ENCODE measurements at places on chromosomes 2 and 18.

DNA sequence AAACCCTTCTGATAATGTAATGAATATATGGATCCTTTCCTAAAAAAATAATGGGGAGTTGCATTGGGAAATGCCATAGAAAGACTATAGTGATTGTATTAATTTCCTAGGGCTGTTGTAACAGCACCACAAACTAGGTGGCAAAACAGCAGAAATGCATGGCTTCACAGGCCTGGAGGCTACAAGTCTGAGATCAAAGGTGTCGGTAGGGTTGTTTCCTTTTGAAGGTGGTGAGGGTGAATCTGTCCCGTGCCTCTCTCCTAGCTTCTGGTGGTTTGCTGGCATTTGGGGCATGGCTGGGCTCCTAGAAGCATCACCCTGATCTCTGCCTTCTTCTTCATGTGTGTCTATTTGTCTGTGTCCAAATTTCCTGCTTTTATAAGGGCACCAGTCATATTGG is 149.7 kb downstream of the INHBB start:
- no peak for DNase-seq

- DNase-seq, result no peak
Measured at GRCh38 chr2:3680548-3681345, 22.6 kb upstream of the DCDC2C start.

GRCh38 chr2:30248791-30249190 is 17.5 kb downstream of the LBH start:
- DNase-seq, result no peak

GRCh38 chr2:109188496-109188890 is 59.5 kb downstream of the SH3RF3 start:
- DNase-seq, result no peak

GRCh38 chr2:26178746-26179436 is 6.0 kb downstream of the GAREM2 start:
- no peak for DNase-seq

- no peak for DNase-seq
Measured at GRCh38 chr18:71223486-71223885, 934.6 kb downstream of the SOCS6 start.

- DNase-seq, result no peak
Measured at GRCh38 chr2:149313512-149313972, 16.8 kb upstream of the LYPD6 start.

- DNase-seq, result no peak
Measured at GRCh38 chr2:33503002-33503401, 26.6 kb downstream of the RASGRP3 start.

DNA sequence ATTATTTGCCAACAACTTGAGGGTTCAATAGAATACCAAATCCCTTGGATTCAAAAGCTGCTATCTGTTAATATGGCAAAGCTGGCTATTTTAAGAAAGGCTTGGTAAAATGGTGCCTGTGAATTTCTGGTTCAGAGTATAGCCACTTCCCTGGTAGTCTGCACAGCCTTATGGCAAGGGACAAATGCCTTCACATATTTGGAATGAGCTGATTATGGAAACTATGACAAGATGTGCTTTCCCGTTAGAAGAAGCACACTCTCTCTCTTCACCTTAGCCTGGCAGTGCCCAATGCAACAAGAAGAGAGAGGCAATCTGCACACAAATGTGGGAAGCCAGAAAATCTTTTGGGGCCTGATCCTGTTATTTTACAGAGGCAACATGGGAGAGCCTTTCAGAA is 47.5 kb upstream of the MAP3K20 start:
- DNase-seq, result no peak

- no peak for DNase-seq
Measured at GRCh38 chr18:70415823-70416488, 127.1 kb downstream of the SOCS6 start.

GRCh38 chr2:102025016-102025501 is 33.3 kb downstream of the IL1R2 start:
- DNase-seq, result no peak

DNA sequence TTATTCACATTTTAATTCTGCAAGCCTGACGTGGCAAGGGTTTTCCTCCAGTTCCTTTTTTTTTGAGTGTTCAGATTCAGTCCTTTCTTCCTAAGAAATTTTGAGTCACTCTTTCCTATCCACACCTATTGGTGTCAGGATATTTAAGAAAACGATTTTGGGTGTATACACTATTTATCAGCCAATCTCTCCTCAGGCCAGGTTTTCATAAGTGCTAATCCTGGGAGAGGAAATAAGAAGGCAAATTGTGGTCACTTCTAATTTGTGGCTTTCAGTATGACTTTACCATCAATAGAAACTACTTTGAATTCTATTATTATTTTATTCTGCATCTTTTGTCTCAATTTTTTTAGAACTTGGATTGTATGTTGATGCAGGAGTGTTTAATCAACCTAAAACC is 174.4 kb downstream of the DSEL start:
- no peak for DNase-seq

DNA sequence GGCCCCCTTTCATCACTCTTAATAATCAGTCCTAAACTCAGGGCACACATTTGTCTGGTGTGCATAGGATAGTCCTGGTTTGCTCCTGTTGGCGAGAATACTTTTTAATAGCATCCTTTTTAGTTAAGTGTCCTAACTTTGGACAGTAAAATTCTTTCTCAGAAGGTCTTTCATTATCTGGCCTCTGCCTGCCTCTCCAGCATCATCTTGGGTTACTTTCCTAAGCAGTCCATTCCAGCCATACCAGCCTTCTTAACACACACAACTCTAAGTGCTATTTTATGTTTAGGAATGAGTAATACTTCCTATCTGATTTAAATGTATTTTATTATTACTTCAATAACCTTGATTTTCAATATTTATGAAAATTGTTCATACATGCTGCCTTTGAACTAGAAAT is 151.0 kb downstream of the ACOXL start:
- no peak for DNase-seq

DNA sequence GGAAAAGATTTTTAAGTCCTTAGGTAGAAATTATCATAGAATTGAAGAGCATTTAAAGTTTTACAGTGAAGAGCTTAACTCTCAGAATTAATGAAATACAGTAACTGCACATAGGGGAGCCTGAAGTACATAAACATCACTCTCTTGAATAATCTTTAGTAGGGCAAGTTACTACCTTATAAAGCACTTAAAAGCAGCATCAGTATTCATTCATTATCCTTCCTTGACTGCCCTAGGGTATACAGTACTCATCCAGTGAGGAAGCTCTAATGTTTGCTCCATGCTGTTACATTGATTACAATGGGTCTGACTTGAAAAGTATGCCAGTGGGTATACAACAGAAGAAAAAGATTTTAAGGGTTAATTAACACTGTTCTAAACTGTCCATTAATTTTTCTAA is 66.5 kb downstream of the ATF2 start:
- DNase-seq, result no peak

- no peak for DNase-seq
Measured at GRCh38 chr18:31176531-31176930, 13.9 kb upstream of the DSC1 start.

Data from stimulated activated CD4-positive, alpha-beta T cell treated with anti-CD3 and anti-CD28 coated beads, Interleukin-2, amount 100 ng/mL, for 4 hours (primary cell).